ENCODE measurements at places on chromosomes 4 and X.

GRCh38 chr4:5126231-5126630 is 75.0 kb downstream of the STK32B start:
- DNase-seq, result no peak

DNA sequence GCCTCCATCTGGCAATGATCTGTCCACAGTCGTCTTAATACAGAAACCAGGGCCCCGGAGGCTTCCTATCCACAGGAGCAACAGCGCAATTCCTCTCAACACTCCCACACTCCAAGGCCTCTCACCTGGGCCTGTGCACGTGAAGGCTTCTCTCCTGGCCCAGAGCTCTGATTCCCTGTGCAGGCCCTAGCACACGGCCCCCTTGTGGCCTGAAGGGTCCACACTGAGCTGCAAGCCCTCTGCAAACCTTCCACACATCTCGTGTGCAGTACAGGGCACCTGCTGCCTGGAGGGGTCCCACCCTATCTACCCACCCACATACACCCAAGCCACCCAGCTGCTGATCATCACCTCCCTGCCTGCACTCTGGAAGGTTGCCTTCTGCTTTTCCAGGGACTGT is 150.1 kb upstream of the NUDT10 start:
- DNase-seq, result no peak

DNA sequence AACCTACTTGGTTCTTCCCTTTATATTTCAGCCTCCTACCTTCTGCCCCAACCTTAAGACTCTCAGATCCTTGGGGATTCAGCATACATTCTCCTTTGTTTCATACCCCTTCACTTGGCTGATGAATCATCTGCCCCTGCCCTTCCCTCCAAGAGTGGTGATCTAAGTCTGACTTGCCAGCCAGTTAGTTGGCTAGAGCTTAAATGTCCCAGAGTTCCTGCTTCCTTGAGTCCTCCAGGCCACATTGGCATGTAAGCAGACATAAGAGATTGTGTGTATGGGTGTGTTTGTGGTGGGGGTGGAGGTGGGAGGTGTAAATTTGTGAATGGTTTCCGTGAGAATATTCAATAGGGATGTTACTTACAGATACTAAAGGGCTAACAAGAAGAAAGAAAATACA is 3.7 kb upstream of the TEX13D start:
- DNase-seq, result no peak

DNA sequence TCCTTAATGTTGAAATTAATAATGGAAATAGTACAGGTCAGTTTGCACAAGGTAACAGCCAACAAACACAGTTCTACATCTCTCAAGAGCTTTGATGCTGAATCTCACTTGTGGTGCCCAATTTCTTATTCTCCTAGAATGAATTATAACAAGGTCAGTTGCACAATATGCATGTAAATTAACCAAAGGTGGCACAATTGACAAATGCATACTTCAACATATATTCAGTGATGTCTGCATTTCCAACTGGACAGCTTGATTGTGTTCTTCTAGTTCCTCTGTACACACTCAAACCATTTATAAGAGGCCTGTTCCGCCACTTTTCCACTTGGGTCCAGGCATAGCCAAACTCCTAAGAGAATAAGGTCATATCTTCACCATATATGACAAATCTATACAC is 210.3 kb upstream of the EPHA5 start:
- no peak for DNase-seq

GRCh38 chr4:98744372-98745150 is 86.2 kb upstream of the TSPAN5 start:
- no peak for DNase-seq

- no peak for DNase-seq
These were observed 75.9 kb downstream of the HCCS start for GRCh38 chrX:11187001-11187400.

- no peak for DNase-seq
These were observed 82.7 kb downstream of the SORCS2 start for GRCh38 chr4:7275067-7275466.

DNA sequence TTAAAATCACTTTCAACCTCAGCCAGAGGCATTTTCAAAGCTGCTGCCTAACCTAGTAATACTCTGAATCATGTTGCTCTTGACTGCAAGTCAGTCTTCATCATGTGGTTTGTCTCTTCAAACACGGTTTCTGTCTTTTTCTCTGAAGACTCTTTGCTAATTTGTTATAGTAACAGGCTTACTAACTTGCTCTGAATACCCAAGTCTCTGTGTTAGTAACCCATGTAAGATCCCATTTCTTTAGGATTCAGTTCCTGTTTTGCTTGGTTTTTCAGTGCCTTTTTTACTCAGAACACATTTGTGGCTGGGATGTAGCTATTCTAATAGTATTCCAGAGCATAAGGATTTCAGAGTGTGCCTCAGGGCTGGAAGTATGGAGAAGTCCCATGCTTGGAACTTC is 1450.6 kb upstream of the IGFBP7 start:
- DNase-seq, result no peak

DNA sequence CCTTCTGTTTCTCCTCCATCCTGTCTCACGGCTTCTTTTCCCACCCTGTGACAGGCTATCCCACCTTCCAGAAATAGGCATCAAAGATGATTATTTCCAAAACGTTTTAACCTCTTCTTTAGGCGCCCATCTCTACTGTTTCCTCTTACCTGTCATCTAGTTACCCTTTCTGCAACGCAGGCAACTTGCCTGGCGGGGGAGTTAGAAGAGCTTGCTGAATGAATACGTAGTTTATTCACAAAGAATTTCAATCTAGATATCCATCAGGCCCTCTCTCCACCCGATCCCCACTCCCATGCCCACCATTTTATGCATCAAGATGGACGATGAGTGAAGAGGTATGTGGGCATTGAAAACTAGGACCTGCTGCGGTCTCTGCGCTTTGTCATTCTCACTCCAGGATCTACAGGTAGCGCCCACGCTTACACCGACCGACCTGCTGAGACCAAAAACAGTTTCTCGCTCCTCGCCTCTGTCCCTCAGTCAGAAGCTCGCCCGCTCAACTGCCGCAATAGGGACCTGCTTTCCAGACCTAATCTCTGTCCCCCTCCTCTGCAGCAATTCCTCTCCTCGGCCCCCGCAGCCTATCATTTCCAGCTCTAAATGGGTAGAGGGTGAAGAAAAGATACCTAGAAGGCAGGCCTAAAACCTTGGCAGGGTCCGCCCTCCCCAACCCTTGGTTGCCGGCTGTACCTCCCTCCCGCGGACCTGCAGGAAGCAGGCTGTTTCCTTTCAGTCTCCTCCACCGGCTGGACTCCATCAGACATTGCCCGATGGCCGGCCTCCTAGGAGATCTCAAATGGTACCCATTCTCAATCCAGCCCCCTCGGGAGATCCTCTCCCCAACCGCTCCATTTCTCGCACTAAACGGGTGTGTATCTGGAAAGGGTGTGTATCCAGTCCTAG is 624 bp downstream of the BEX5 start:
- DNase-seq, result peak; percentile 56
